ENCODE measurements at places on chromosomes 11 and 22.

DNA sequence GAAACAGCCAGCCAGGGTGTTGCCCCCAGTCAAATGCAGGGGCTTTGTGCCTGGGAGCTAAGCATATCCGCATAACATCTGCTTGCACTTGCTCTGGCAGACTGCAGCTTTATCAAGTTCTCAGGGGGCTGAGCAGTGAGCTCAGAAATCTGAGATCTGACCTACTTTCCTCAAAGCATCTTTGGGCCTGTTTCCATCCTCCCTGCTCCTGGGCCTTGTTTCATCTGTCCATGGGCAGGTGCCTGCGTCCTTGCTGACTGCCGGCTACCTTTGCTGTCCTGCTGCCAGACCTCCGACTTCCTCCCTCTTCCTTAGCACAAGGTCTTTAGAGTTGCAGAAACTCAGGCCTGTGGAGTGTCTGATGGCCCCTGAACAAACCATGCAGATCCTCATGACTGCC is 131.2 kb upstream of the B3GAT1 start:
- DNase-seq = no peak

GRCh38 chr22:35192129-35192918 is 65.0 kb upstream of the HMGXB4 start:
- DNase-seq = no peak

DNA sequence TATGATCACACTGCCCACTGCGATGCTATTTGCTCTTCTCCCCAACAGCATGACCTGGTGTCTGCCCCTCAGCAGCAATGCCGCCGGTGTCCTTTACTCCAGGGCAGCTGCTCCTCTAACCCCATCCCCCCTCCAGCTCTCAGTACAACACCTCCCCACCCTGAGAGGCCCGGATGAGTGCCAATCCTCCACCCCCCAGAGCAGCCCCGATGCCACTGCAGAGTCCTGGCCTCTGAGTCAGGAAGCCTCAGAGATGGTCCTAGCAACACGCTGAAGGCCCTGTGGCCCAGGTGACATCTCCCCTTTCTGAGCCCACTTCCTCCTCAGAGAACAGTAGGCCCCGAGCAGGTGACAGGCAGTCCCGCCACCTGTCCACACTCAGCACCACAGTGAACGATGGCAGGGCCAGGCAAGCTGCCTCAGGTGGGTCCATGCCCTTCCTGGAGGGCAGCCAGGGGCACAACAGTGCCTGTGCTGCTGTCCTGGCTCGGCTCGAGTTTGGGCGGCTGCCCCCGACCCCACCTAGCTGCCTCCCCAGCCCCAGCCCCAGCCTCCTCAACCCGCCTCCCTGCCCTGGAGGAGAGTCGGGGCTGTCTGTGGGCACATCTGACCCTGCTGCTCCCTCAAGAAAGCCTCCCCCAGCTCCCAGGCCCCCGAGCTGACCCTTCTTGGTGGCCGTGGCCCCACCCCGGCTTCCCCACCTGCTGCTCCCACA is 3.9 kb upstream of the NDUFS8 start:
- no peak for DNase-seq

DNA sequence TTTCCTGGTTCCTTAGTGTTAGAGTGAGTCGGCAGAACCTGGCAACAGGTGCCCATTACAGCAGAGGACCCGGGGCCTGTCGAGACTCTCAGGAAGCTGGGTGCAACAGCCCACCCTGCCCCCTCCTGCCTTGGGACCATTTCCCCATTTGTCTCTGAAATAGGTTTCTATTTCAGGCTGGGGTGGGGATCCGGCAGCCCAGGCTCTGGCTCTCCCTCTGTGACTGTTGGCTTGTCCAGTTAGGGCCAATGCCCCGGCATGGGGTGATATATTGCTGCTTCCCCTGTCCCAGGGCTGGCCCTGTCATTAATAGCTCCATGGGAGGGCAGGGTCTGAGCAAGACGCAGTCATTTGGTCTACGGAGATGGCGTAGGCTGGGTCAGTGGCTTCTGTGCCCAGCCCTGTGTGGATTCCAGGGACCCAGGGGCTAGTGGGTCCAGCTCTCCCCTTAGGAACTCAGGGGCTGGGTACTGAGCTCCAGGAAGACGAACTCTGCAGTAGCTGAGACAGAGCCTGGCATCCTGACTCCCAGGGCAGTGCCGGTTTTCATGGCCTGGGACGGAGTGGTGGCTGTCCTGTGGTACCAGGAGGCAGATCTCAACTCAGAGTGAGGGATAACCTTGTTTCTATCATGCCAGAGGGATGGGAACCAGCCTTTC is 2.7 kb downstream of the P2RY6 start:
- no peak for DNase-seq

- peak; percentile 89 for DNase-seq
Observed at GRCh38 chr11:122167100-122167499, 51.1 kb upstream of the BLID start.

DNA sequence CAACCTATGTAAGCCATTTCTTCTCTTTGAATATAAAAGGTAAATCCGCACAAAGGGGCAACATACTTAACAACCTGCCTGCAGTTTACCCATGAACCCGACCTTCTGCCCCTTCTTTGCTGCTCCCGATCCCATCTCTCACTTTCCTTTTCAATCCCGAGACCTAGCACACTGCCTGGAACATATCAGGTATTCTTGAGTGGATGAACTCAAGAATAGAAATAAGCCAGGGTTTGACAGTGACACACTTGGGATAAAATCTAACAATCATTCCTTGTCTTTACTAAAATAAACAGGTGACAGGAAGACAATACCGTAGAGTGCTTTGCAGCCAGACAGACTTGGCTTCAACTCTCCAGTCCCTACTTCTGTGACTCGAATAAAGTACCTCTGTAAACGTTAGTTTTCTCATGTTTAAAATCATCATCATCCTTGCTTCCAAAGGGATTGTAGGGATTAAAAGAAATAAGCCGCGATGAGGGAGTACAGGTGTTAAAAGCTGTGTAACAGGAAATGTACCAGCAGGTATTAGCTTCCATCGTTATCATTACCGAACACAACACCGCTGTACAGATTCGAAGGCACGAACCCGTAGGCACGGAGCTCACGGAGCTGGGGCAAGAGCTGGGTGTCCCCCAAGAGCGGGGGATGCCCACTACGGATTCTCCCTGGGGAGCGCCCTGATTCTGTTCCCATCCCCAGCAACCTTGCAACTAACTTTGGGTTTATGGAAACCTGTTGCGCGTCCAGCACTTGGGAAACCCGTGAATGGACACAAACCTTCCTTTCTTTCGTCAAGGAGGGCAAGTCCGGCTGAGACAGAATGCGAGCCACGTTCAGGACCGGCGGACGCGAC is 720 bp downstream of the UFD1 start:
- DNase-seq = no peak

DNA sequence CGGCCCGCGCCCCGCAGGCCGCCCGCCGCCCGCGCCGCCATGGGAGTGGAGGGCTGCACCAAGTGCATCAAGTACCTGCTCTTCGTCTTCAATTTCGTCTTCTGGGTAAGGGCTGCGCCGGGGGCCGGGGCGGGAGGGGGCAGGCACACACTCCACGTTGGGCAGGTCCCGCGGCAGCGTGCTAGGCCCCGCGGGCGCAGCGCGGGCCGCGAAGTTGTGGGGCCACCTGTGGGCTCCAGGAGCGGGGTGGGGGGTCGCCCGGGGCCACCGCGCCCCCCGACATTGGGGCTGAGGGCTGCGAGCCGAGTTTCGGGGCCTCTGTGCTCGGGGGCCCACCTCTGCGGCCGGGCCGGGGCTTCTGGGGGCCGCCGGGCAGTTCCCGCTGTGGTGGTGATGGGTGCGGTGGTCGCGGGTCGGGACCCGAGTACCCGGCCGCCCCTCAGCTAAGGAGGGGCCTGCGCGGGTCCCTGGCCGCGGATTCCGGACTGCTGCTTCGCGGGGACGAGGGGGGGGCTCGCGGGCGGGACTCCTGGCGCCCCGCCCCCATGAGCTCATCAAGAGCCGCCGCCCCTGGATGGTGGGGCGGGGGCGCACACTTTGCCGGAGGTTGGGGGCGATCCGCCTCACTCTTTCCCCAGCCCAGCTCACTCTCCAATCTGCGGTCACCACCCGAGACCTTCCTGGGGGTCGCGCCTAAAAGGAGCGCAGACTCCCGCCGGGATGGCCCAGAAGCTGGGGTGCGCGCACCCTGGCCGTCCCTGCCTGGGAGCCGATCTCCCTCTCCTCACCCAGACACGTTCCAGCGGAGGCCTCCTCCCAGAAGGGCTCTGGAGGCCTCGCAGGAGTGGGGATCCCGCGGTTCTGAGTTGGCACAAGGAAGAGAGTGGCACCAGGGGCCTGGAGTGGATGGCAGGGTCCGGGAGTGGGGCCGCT is 667 bp downstream of the CD81 start:
- DNase-seq = peak; percentile 51

DNA sequence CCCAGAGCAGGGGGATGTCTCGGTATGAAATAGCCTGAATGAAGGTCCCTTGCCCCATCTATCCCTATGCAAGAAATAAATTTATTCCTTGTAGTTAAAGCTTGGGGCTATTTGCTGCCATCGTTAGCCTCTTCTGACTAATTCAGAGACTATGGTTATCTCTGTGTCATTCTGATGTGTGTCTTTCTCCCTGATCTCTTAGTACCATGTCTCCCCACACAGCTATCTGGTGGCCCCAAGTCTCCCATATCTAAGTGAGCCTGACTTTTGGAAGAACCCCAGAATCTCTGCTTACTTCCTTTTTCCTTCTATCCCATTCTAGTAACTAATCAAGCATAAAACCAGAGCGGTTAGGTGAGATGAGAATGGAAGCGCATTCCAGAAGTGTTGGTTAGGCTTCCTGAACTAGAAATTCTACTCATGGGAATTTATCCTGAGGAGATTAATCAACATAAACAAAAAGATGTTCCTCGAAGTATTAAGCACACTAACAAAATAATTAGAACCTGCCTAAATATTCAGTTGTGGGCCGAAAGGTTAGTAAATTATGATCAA is 71.4 kb upstream of the BMAL1 start:
- no peak for DNase-seq

GRCh38 chr11:122646549-122647340 is 8.8 kb upstream of the UBASH3B start:
- DNase-seq = peak; percentile 70

DNA sequence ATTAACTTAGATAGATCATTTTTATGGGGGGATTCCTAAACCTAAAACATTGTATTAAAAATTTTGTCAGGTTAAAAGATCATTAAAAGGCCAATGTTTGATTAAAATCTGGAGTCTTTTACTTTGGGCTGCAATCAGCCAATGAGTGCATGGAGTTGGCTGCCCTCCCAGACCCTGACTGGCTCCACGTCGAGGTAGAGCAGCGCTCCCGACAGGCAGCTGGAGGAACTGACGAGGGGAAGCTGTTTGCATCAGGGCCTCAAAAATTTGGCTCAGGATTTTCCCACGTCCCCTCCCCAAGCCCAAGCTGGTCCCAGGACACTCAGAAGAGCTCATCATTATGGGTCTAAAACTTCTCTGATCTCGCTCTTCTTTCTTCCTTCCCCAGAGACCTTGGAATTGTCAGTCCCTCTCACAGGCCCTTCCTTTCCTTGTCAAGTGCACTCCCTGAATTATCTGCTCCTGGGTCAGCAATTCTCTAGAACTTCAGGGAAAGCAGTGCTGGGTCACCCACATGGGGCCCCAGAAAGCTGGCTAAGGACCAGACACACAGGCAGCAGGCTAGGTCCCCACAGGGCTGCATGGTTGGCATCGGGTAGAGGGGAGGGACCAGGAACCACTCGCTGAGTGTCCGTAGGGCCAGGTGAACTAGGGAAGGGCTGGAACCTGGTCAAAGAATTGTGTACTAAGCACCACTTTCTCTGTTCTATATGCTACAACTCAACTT is 119.6 kb upstream of the IGLL5 start:
- DNase-seq = no peak

- no peak for DNase-seq
Observed at GRCh38 chr11:12678092-12678491, 3.9 kb downstream of the TEAD1 start.
